Stimulated activated CD4-positive, alpha-beta T cell treated with anti-CD3 and anti-CD28 coated beads, Interleukin-15, amount 100 ng/mL, for 24 hours (primary cell): ENCODE measurements at places on chromosomes 1 and 21.
A peak's percentile ranks its signal among the peaks of the same experiment; 100 is the strongest.

GRCh38 chr1:112260699-112261098 lies 135.3 kb upstream of the CTTNBP2NL start:
- no peak for DNase-seq

DNA sequence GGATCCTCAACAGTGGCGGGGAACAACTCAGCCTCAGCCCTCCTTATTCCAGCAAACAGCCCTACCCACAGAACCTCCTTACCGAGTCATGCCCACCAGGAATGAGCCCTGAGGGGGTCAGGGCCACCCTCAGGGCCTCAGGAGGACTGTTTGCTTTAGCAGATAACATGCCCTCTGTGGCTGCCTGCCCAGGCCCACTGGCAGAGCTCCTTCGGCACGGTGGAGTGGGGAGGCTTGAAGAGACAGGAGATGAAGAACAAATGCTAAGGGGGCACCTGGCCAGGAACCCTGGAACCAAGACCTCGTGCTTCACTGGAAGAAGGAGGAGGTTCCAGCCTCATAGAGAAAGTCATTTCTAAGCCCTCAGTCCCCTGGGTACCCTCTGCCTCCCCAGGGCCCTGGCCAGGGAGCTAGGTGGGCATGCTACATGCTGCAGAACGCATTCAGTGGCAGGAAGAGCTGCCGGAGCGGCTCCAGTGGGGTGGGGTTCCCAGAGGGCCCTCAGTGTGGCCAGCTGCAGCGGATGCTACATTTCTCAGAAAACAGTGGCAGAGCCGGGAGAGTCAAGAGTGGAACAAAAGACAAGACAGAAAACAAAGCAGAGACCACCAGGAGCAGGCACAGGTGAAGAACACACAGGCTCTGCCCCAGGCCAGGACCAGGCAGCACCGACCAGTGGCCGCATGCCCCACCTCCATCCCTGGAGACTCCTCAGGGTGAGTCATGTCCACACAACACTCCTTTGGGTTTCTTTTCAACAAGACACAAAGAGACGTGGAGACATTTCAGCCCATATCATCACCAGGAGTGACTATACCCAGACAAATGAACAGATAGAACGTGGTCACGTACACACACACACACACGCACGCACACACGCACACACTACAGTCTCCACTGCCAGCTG lies 39.8 kb downstream of the RIMS3 start:
- DNase-seq, result no peak

DNA sequence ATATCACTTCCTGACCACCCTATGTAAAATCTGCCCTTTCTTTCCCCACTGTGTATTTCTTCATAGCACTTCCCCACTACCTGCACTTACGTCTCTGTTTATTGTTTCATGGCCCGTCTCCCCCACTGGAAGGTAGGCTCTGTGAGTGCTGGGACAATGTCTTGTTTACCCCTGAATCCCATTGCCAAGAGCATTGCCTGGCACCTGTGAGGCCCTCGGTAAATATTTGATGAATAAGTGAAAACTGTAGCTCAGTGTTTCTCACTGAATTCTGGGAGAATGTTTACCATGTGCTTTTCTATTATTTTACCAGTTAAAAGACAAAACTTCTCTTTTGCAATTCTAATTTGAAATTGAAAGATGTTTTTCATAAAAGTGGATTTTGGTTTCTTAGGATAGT lies 11.8 kb downstream of the NFASC start:
- DNase-seq, result no peak

DNA sequence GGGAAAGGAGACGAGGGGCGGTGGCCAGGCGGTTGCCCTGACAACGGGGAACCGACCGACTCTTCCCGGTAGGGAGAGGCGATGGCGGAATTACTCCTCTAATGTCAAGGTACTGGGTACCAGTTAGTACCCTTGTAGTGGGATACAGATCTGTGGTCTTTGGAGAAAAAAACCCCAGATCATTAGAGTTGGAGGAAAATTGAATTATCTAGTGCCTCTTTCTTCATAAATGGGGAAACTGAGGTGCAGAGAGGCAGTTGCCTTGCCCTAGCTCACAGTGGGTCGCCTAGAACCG lies 545 bp upstream of the PEF1 start:
- no peak for DNase-seq

DNA sequence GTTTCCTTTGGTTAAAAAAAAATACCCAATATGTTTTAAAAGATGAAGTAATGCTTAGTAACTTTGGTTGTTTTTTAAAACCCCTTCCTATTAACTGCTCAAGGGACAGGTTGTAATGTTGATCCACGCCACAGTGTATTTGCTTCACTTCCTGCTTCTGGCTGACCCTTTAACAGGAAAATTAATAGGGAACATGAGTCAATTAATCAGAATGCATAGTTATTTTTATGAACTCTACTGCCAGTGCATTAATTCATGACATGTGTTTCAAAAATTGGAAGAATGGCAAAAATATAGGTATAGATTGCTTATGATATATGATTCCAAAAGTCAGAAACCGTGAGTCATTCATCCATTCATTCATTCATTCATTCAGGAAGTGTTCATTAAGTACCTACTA lies 204.8 kb downstream of the SETD4 start:
- no peak for DNase-seq

DNA sequence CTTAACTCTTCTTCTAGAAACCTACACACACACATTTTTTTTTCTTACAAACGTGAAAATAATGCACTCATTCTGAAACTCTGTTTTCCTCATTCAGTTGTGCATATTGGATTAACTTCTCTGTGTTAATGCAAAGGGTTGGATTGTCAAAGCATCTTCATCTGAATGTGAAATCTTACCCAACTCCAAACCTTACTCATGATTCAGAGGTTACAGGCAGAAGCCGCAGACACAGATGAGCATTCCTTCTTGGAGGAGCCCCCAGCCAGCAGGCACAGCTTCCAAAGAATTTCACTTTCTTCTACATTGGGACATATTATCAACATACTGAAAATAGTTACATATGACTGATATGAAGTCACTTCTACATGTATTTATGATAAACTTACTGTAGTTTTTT lies 15.7 kb downstream of the PATJ start:
- DNase-seq, result no peak

DNA sequence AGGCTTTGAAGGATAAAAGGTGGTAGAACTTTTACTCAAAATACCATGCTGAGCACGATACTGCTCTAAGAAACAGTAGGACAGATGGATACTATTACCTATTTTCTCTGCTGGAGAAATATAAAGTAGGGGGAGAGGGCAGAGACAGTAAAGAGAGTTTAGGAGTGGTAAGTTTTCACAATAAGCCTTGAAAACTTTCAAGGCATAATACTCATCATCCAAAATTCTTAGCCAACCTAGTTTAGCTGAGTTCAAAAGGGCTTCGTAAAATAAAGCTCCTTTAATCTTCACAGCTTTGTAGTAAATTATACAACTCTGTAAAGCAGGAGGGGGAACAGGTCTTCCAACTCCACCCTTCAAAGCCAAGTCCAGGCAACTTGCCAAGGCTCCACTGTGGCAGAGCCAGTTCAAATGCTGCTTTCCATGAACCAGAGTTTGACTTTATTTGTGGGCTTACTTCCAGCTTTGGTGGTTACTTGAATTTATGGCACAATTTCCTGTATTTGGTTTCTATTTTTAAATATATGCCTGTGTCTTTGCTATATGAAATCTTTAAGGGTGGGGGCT lies 15.5 kb downstream of the TEX38 start:
- no peak for DNase-seq

- DNase-seq, result peak; percentile 47
Measured at GRCh38 chr1:116881879-116882520, 27.7 kb upstream of the PTGFRN start.

DNA sequence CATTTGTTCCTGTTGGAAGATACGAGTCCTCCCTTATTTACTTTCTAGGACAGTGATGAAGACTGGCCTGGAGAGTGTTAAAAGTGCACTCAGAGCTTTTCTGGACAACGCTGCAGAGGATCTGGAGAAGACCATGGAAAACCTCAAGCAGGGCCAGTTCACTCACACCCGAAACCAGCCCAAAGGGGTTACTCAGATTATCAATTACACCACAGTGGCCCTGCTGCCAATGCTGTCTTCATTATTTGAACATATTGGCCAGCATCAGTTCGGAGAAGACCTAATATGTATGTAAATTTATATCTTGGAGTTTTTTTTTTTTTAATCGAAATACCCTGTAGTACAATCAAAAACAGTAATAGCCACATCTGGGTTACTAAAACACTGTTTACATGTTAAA lies 190.5 kb downstream of the ZP4 start:
- no peak for DNase-seq

- no peak for DNase-seq
Measured at GRCh38 chr1:210531475-210532222, 202.9 kb downstream of the HHAT start.

DNA sequence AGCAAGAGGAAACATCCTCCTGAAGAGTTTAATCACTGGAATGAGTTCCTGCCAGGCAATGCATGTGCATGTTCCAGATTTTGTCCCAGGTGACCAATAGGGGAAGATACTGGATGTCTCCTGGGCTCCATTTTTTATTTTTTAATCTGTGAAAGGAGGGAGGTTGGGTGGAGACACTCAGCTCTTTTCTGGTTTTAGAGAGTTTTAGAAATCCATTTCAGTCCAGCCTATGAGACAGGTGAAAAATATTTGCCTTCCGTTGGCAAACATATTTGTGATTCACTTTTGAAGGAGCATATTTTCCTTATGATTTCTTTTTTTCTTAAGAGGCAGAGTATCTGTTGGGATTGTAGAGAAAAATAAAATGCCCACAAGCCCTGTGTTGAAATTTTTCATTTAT lies 70.7 kb downstream of the ABCA4 start:
- no peak for DNase-seq

- DNase-seq, result no peak
Measured at GRCh38 chr1:231264642-231265041, 23.6 kb downstream of the GNPAT start.

DNA sequence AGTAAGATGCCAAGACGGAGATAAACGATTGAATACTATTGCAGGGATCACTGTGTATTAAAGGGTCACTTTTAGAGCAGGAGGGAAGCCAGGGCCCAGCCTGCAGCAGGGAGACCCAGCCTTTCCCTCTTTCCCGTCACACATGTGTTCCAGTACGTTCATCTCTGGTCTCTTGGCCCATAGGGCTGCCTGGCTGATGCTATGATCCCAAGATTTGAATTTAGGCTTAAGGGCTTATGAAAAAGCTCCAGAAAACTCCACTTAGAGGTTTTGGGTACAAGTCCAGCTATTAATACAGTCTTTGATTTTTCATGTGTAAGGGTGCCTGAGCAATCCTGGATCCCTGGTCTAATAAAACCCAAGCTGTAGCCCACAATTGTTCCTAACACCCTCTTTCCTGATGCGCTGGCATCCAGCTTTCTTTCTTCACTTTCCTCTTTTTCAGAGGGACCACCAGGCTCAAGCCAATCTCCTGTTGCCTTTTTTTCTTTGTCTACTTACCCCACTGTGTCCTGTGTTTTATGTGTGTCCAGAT lies 359.6 kb upstream of the USP24 start:
- no peak for DNase-seq

GRCh38 chr1:59261537-59261936 lies 35.4 kb upstream of the FGGY start:
- DNase-seq, result no peak
